Renal pelvis (tissue), 12 donors: ENCODE measurements at places on chromosomes 2 and 18. TPM values are rescaled to one million over a fixed set of nuclear protein-coding genes. Genes with fewer than 3 reads are reported as not detected.

DNA sequence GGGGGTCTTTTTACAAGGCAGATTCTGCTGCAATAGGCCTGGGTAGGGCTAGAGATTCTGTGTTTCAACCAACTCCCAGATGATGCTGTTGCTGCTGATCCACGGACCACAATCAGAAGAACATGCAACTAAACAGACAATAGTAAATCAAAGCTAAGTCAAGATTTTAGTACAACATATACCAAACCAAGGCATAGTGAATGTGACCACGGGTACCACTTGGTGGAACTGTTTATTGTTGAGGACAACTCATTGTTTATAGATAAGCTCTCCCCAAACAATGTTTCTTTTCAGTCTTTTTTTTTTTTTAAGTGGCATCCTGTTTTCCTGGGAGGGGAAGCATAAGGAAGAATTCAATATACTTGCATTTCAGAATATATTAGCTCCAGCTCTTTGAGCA, 36.0 kb upstream of the DARS1 start:
- DNase-seq, result no peak

DNA sequence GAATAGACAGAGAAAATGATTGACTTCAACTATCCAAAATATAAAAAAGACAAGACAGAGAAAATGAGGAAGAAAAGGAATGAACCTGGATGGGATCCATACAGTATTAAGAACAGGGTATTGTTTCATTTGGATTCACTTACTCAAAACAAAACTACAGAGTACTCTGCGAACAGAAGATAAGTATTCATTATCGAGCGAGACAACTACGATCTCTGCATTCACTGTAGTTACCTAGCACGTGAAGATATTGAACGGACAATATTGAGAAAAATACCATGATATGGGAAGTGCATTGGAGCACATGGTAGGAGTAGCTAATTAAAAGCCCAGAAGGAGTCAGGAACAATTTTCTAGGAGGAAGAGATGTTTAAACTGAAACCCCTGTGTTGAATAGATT, 1.0 kb upstream of the ORC2 start:
- DNase-seq, result no peak

DNA sequence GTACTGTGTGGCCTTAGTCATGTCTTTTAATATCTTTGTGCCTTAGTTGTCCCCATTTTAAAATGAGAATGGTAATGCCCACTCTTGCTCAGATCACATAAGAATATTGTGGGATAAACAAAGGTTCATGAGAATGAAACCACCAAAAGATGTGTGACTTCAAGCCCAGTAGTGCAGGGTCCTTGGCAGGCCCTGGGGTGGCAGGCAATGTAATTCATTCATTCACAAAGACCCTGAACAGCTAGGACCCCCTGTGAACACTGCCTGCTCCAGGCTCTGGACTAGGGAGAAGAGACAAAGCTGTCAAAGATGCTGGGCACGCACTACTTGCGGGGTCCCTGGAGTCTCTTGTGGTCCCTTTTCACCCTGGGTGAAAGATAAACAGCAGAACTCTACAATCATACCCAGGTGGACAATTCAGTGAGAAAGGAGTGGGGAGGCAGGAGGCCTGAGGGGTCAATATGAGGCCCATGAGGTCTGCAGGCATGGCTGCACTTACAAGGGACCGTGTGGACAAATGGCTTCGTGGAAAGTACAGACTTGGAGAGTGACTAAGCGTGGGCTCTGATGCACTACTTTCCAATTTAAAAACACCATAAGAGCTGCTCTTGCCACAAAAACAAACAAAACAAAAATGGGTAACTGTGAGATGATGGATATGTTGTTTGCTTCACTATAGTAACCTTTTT, 136.1 kb downstream of the SMAD7 start:
- no peak for DNase-seq

GRCh38 chr2:159133797-159134196, 152.7 kb downstream of the WDSUB1 start:
- no peak for DNase-seq

DNA sequence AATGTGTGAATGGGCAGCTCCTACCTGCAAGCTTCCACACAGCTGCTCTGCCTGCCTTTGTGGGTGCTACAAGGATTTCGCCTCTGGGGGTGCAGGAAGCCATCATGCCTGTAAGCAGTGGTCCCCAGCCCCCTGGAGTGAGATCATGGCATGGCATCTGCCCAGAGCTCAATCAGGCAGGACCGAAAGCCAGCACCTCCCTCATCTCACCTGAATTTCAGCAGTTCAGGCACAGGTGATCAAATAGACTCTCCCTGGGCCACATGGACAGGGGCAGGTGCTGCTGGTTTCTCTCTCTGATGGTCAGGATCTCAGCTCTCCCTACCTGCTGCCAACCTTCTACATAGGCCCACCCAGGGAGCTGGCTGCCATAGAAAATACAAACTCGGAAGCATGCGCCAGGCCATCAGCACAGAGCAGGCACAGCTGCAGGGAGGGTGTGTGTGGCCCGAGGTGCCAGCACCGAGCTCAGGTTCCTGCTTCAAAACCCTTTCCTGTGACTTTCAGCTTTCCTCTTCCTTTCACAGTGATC, 133.2 kb upstream of the ID2 start:
- DNase-seq, result no peak

The CXCR2 gene
- 0.36 TPM for polyA plus RNA-seq

The OXER1 gene
- polyA plus RNA-seq, result 13.4 TPM

The AP1S3 gene
- 16.1 TPM for polyA plus RNA-seq

The MYOM1 gene
- 7.8 TPM for polyA plus RNA-seq

The LONRF2 gene
- 1.9 TPM for polyA plus RNA-seq

The REG1A gene
- not detected for polyA plus RNA-seq

The GAD1 gene
- polyA plus RNA-seq, result 0.68 TPM
